ENCODE measurements at places on chromosomes 4 and X.

- DNase-seq: no peak
Measured at GRCh38 chrX:37488323-37488722, 83.1 kb upstream of the LANCL3 start.

GRCh38 chr4:159141193-159141592, 38.3 kb downstream of the RAPGEF2 start:
- DNase-seq: no peak

DNA sequence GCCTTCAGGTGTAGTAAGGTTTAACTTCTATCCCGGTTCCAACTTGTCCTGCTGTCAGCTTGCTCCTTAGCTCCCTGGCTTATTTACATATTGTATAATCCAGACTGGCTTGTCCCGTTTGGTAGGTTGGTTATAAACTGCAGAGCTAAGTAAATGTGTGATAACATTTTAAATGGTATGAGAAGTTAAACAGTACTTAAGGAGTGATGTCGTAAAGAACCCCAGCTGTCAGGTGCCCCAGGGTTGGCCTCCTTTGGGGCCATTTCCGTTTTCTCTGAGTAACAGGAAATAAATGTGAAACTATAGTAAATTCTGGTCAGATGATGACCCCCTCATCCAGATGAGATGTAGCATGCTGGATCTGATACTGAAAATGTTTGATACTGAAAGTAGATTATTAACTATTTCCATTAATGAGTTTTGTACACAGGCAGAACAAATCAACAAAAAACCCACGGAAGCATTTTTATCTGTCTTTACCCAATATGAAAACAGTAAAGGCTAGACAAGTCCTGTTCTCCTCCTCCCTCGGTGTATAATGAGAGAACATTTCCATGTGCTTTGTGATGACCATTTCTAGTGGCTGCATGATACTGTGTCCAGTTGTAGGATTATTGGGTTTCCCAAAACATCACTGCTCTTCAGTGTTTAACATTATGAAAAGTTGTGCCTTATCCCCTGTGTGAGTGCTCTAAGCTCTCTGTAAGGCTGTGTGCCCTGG, 22.4 kb downstream of the GAB1 start:
- no peak for DNase-seq

GRCh38 chrX:111854556-111855490, 21.2 kb upstream of the TRPC5OS start:
- no peak for DNase-seq

DNA sequence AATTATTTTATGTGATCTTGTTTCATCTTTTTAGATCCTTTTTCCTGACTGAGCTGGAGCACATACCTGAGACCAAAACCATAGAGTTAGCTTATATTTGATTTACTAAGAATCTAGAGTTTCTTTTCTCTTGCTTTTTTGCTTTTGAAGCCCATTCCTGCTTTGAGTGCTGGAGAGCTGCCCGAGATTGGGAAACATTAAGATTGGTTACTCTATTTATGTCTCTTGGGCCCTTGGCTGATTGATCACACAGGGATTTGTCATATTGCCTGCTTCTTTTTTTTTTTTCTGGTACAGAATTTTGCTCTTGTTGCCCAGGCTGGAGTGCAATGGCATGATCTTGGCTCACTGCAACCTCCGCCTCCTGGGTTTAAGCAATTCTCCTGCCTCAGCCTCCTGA, 73.9 kb downstream of the REPS2 start:
- no peak for DNase-seq

GRCh38 chrX:148867596-148867995, 367.2 kb downstream of the AFF2 start:
- DNase-seq: no peak

- DNase-seq: no peak
Measured at GRCh38 chrX:130770615-130771014, 132.4 kb downstream of the ENOX2 start.

GRCh38 chr4:42398171-42398870, 1.0 kb downstream of the SHISA3 start:
- peak; percentile 2 for DNase-seq

DNA sequence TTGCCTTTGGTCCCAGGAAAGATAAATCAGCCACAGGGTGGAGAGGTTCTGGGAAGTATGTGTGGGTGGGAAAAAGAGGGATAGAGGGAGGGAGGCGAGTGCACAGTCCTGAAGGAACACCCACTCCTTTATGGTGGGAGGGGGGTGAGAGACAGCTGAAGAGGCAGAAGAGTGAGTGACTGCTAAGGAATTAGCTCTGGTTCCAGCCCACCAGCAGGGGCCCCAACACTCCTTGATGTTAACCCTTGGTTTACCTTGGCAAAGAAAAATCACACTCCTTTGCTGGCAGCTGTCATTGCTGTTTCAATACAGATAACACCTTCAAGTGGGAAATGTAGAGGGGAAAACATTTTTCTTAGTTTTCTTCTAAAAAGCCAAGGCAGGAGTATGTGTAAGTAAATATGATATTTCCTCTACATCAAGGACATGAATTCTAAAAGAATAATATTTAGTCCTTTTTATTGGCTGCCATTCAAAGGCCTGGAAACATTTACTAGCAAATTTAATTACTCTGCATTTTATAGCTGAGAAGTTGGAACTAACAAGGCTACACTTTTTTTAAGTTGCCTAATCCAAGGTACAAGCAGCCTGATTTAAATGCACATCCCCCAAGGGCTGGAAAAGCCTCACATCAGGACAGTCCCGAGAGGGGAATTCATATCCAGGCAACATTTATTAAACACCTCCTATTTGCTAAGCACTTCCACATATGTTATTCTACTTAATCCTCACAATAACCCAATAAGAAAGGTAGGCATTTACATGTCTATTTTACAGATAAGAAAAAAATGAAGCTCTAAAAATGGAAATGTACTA, 81.7 kb downstream of the HS6ST2 start:
- DNase-seq: no peak

DNA sequence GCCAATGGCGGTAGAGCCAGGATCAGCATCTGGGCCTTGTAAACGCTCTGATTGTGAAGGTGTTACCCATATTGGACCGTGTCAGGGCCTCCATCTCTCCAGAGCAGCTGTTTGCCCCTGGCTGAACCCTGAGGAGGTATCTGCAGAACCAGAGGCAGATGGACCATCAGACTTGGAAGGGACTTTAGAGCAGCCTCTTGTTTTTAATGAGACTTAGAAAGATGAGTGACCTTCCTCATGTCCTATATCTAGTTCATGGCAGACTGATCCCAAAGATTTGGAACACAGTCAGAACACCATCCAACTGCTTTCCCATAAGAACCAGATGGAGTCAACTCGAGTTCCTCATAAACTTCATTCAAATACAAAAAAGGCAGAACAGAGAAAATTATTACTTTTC, 135.1 kb upstream of the MSX1 start:
- DNase-seq: no peak

- DNase-seq: no peak
Measured at GRCh38 chrX:38717871-38718270, 83.4 kb upstream of the MID1IP1 start.

DNA sequence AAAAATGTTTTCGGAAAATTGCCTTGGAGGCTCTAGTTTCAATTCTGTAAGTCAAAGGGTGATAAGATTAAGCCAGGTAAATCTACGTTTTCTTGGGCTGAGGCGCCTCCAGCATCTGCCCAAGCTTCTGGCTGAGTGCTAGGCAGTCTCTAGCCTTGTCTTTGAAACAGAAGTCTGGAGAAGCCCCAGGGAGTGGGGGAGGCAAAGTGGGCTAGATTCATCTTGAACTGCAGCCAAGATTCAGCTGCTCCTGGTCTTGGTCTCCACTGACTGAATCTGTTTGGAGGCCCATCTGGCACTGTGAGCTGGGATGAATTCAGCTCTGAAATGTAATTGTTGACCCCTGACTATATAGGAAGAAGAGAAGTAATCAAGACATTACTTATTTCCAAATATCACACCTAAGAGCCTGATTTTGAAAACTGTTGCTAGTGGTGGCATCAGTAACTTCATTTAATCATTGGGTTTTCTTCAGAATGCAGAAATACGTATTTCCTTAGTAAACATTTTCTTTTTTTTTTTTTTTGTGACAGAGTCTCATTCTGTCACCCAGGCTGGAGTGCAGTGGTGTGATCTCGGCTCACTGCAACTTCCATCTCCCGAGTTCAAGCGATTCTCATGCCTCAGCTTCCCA, 187.3 kb upstream of the LEF1 start:
- DNase-seq: no peak

DNA sequence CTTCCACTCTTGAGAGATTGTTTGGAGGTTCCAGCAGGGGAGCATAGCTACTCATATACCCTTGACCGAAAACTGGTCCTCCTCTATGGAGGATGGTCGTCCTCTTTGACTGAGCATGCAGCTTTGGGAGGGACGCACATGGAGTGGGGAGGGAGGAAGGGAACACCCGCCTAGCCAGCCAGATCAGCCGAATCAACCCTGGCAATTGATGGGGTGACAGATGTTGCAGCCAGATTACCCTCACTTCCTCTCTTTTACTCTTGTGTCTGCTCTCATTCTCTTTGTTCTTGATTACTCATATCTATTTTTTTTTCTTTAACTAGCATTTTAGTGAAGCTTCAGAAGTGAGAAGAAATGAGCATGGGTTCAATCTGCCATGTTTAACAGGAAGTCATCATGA, 19.6 kb downstream of the MGST2 start:
- DNase-seq: no peak

DNA sequence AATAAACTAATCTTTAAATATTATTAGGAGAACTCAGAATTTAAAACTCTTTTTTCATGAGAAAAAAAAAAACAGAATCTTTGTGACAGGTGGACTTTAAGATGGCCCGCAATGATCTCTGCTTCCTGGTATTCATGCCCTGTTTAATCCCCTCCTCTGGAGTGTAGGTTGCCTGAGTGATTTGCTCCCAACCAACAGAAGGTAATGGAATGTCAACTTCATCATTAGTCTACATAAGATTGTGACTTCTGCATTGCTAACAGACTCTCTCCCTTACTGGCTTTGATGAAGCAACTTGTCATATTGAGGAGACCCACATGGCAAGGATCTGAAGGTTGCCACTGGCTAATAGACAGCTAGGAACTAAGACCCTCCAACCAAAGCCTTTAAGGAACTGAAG, 88.8 kb downstream of the CORIN start:
- DNase-seq: no peak

DNA sequence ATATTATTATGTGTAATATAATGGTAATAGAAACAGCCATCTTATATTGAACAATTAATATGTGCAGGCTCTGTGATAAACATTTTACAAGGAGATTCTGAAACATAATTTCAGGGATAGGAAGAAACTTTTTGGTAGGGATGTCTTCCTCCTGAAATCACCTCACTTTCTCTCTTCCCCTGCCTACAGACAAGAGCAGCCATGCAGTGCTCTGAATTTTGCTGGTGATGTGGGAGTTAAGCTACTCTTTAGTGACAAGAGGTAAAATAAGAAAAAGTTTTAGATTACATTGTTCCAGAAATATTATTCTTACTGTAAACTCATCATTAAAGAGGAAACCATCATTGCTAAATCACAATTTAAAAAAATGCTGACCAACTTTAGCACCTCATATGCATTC, 36.1 kb downstream of the LARP7 start:
- no peak for DNase-seq

DNA sequence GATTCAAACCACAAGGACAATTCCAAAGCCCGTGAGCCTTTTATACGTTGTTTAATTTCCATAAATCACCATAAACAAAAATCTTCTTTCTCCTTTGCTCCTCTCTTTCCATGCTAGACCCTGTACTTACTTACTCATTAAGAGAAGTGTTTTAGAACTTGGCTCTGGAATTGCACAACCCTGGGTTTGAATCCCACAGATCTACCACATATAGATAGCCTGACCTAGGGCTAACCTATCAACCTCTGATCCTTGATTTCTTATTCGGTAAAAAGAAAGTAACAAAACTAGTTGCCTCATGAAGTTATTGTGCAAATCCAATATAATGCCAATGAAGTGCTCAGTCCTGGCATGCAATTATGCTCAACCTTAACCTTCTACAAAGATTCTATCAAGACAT, 68.8 kb downstream of the ZAR1 start:
- no peak for DNase-seq

DNA sequence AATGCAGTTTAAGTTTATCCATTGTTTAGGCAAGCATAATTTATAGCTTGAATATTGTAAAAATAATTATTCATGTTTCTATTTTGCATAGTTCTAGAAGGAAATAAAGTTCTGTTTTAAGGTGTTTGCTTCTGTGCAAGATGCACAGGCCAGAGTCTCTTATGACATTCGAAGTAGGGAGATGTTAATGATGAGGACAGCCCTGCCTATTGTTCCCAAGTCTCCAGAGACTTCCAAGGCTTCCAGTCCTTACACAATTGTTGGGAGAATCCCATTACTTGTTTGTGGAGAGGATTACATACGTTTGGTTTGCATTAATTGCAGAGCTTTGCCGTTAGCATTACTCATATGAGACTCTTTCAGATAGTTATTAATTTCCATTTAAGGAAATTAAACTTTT, 96.2 kb upstream of the ANK2 start:
- no peak for DNase-seq

DNA sequence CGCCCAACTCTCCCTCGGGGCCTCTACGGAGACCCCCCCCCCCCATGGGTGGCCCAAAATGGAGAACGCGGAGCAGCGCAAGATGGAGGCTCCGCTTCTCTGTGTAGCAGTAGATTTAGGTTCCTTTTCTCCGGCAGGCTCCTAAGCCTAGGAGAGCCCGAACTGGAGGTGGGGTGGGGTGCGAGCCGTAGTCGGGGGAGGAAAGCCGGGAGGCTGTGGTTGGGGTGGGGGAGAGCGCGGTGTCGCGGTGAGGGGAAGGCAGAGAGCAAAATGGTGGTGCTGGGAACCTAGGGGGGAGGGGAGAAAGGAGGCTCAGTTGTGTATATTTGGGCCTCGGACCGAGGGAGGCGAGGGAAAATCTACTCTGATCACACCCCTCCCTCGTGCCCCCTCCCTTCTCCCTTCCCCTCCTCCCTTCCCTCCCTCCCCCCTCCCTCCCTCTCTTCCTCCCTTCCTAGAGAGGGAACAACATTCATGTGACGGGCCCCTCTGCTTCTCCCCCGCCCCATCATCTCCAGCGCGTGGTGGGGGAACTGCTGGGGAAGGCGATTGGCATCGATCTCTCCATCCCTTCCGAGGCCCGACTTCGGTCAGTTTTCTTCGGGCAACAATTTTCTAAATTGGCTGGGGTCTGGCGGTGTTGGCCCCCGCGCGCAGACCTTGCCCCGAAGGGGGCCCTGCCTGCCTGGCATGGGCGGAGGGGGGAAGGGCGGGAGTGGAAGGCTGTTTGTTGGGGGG, at the start of gene STAG2:
Gene STAG2, plus strand, starts transcription at position 439 of the 738 bp plus-strand sequence. CDS start 60,922 bp downstream, outside the sequence.
- DNase-seq: peak; percentile 91

- no peak for DNase-seq
Measured at GRCh38 chrX:1165535-1166196, 46.8 kb downstream of the CRLF2 start.

GRCh38 chr4:143477487-143477886, 36.0 kb upstream of the SMARCA5 start:
- no peak for DNase-seq

Data from NCI-H1436 (cell line).